Upper lobe of right lung (tissue), 1 donor: ENCODE measurements at places on chromosomes 7 and 10. TPM values are rescaled to one million over a fixed set of nuclear protein-coding genes. Genes with fewer than 3 reads are reported as not detected.
A peak's percentile ranks its signal among the peaks of the same experiment; 100 is the strongest.

GRCh38 chr7:71900556-71900955 is 511.6 kb downstream of the CALN1 start:
- H3K27ac ChIP-seq: no peak overlapping the region
- no peak overlapping the region for H3K4me3 ChIP-seq
- no peak for DNase-seq
- H3K36me3 ChIP-seq: no peaks in the 10 kb centered on the region
- H3K27me3 ChIP-seq: no peaks in the 10 kb centered on the region

GRCh38 chr10:60508831-60509230 is 119.2 kb upstream of the ANK3 start:
- H3K36me3 ChIP-seq: no peaks in the 10 kb centered on the region
- no peak overlapping the region for H3K4me3 ChIP-seq
- H3K27ac ChIP-seq: no peak overlapping the region
- no peak for DNase-seq
- H3K27me3 ChIP-seq: no peaks in the 10 kb centered on the region
- H3K4me1 ChIP-seq: no peaks in the 10 kb centered on the region

DNA sequence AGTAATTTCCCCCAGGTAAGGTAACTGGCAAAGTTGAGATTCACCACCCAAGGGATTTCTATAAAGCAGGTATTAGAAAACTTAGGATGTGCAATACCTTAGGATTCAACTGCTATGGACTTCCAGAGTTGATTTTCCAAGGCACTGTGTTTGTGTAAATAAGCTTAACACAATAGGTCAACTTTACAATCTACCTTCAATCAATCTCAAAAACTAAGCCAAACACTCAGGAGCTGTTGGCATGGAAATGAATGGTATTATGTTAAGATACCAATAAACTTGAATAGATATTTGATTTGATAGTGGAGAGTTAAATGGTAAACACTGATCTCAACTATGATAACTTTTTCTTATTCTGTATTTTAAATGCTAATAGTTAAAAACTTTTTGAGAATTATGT is 762 bp upstream of the SEMA3E start:
- no peak overlapping the region for H3K4me3 ChIP-seq
- no peak for DNase-seq
- H3K27me3 ChIP-seq: no peaks in the 10 kb centered on the region

GRCh38 chr7:151756076-151756731 is 120.7 kb downstream of the PRKAG2 start:
- peaks cover 44% of the 10 kb centered on the region for H3K4me1 ChIP-seq
- H3K36me3 ChIP-seq: no peaks in the 10 kb centered on the region
- H3K4me3 ChIP-seq: no peak overlapping the region

- H3K4me3 ChIP-seq: no peak overlapping the region
- DNase-seq: no peak
- H3K4me1 ChIP-seq: no peaks in the 10 kb centered on the region
- H3K27ac ChIP-seq: no peak overlapping the region
Observed at GRCh38 chr7:116258734-116259133, 48.4 kb downstream of the TES start.

- no peak overlapping the region for H3K27ac ChIP-seq
- H3K4me1 ChIP-seq: no peaks in the 10 kb centered on the region
- H3K27me3 ChIP-seq: no peaks in the 10 kb centered on the region
- no peak overlapping the region for H3K4me3 ChIP-seq
- no peaks in the 10 kb centered on the region for H3K36me3 ChIP-seq
Observed at GRCh38 chr7:147700702-147701101, 889.9 kb upstream of the C7orf33 start.

DNA sequence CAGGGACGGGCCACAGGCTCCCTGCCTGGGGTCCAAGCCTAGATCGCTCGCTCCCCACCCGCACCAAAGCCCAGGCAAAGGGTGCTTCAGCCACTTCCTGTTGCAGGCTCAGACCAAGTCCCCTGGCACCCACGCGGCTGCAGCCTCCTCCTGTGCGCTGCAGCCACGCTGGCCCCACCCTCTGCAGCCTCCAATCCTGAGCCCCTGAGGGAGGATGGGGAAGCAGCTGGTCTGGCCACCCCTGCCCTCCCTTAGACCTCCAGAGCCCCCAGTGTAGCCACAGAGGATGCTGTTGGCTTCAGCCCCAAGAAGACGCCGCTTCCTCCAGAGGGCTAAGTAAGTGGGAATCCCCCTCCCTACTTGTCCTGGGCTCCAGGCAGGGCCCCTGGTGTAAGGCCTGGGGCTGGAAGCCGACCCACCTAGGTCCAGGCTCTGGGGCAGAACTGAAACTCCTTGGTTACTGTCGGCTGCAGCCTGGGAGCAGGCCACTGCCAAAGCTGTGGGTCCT is 9.4 kb downstream of the LIMK1 start:
- H3K36me3 ChIP-seq: peaks cover 6% of the 10 kb centered on the region
- peaks cover 28% of the 10 kb centered on the region for H3K4me1 ChIP-seq
- H3K27me3 ChIP-seq: no peaks in the 10 kb centered on the region
- DNase-seq: peak; percentile 88

GRCh38 chr7:106223156-106223555 is 61.6 kb downstream of the NAMPT start:
- peak overlapping the region; percentile 37 for H3K27ac ChIP-seq
- H3K4me1 ChIP-seq: peaks cover 5% of the 10 kb centered on the region
- H3K4me3 ChIP-seq: no peak overlapping the region

GRCh38 chr7:155236386-155236785 is 61.3 kb upstream of the INSIG1 start:
- H3K27ac ChIP-seq: no peak overlapping the region
- no peaks in the 10 kb centered on the region for H3K27me3 ChIP-seq
- H3K36me3 ChIP-seq: no peaks in the 10 kb centered on the region
- DNase-seq: no peak

DNA sequence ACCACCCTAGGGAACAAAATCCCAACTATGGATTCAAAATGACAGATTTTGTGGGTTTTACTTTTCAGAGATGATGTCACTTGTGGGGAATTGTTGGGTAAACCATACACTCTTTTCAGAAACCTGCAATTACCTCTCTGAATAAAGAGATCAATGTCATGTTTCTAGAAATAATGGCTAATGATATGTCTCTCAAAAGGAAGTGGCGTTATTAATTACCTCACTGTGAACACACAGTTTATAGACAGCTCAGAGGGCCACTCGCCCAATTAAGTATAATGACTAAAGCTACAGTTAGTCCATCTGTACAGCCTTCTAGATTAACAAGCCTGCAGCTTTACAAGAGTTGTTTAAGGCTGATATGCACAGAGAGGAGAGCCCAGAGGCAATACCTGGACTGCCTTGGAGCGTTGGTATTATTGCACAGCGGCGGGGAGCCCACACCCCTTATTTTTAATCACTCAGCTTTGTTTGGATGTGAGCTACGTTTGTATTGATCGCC is 79.5 kb downstream of the RAB11FIP2 start:
- no peak overlapping the region for H3K4me3 ChIP-seq
- no peak for DNase-seq
- H3K27me3 ChIP-seq: no peaks in the 10 kb centered on the region

DNA sequence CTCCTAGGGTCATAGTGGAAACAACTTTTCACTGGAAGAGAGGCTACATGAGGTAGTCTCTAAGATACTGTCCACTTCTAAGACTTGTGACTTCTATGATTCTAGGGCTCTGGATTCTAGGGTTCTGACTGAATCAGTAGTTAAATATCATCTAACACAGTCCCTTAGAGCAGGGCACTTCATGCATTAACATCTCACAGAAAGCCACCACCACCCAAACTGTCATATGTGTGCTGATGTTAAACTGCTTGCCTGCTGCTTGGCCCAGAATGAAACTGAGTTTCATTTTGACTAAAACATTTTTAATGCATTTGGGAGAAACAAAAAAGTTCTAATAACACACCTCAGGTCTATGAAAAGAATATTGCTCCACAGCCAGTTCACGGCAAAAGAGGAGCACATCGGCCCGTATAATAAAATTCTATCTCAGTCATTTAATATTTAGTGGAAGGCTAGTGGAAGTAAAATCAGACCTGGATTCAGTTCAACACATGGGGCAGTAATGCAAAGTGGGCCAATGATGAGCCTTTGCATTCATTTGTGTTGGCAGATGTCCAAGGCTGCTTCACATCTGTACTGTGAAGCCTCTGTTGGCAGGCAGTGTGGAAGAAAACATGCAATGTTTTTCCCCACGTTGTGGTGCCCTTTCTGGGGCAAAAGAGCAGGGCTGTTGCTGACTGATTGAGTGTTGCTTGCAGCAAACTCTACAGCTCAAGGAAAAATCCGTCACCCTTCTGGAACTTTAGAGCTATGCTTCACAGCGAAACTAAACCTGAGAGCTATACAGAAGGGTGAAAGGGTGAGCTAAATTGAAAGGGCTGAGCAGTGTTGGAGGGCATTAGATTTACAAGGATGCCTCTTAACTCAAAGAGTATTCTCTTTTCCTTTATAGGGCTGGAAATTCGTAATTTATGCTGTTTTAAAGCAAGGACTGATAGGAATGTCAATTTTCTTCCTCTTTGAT is 33.5 kb upstream of the AUTS2 start:
- no peak for DNase-seq
- no peak overlapping the region for H3K27ac ChIP-seq
- no peaks in the 10 kb centered on the region for H3K36me3 ChIP-seq
- H3K27me3 ChIP-seq: no peaks in the 10 kb centered on the region
- H3K4me3 ChIP-seq: no peak overlapping the region
- H3K4me1 ChIP-seq: peaks cover 6% of the 10 kb centered on the region

- H3K4me3 ChIP-seq: no peak overlapping the region
- no peak for DNase-seq
- no peak overlapping the region for H3K27ac ChIP-seq
- no peaks in the 10 kb centered on the region for H3K4me1 ChIP-seq
- H3K27me3 ChIP-seq: no peaks in the 10 kb centered on the region
Observed at GRCh38 chr10:75623310-75624093, 192.1 kb downstream of the LRMDA start.

DNA sequence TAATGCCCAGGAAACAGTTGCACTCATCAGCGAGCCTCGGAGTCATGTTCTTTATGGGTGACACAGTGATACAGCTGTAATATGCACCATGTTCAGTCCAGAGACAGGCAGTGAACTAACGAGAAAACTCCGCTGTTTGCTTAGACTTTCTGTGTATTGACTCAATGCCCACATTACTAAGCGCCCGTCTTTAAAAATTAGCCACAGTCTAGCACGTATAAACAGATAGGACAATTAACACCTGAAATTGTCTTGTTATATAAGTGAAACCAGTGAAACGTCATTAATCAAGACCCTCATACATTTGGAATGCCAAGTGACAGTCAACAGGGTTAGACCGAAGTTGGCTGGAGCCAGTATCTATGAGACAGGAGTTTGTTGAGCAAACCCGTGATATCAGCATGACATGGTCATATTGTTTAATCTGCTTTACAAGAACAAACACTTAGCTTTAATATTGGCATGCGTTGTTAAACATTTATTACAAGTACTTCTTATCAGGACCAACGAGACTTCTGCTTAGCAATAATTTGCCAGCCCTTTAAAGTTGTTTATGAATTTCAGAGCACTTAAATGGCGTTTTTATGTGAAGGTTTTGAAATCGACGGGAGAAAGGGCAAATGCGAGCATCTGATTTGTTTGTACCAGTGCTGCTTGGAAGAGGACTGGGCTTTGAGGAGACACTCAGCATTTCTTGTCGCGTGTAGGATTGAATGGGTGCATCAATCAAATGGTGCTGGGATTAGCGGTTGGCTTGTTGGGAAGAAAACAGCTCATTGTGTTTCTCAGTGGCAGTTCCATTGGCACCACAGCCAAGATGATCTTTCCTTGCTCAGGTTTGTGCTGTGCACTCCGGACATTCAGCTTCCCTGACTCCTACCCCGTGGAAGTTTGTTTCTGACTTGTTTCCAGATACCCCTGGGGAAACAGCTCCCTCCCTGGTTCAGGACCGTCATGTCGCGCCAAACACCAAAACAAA is 56.3 kb downstream of the CAMK1D start:
- no peak overlapping the region for H3K4me3 ChIP-seq
- DNase-seq: no peak
- peaks cover 4% of the 10 kb centered on the region for H3K27me3 ChIP-seq
- H3K27ac ChIP-seq: no peak overlapping the region
- no peaks in the 10 kb centered on the region for H3K36me3 ChIP-seq

- H3K27ac ChIP-seq: no peak overlapping the region
- H3K4me3 ChIP-seq: no peak overlapping the region
- no peaks in the 10 kb centered on the region for H3K27me3 ChIP-seq
- DNase-seq: no peak
- H3K36me3 ChIP-seq: no peaks in the 10 kb centered on the region
Observed at GRCh38 chr7:47179812-47180515, 401.9 kb downstream of the TNS3 start.

GRCh38 chr10:52472406-52473146 is 158.5 kb downstream of the DKK1 start:
- H3K27ac ChIP-seq: no peak overlapping the region
- H3K4me1 ChIP-seq: no peaks in the 10 kb centered on the region
- DNase-seq: no peak
- no peak overlapping the region for H3K4me3 ChIP-seq
- H3K27me3 ChIP-seq: no peaks in the 10 kb centered on the region

- no peaks in the 10 kb centered on the region for H3K27me3 ChIP-seq
- no peak overlapping the region for H3K27ac ChIP-seq
- H3K4me3 ChIP-seq: no peak overlapping the region
- DNase-seq: no peak
Observed at GRCh38 chr7:96414931-96415292, 93.0 kb upstream of the SLC25A13 start.

GRCh38 chr10:75827587-75828021 is 396.2 kb downstream of the LRMDA start:
- no peak overlapping the region for H3K27ac ChIP-seq
- no peak for DNase-seq
- no peaks in the 10 kb centered on the region for H3K27me3 ChIP-seq
- no peaks in the 10 kb centered on the region for H3K36me3 ChIP-seq
- H3K4me1 ChIP-seq: no peaks in the 10 kb centered on the region
- H3K4me3 ChIP-seq: no peak overlapping the region

DNA sequence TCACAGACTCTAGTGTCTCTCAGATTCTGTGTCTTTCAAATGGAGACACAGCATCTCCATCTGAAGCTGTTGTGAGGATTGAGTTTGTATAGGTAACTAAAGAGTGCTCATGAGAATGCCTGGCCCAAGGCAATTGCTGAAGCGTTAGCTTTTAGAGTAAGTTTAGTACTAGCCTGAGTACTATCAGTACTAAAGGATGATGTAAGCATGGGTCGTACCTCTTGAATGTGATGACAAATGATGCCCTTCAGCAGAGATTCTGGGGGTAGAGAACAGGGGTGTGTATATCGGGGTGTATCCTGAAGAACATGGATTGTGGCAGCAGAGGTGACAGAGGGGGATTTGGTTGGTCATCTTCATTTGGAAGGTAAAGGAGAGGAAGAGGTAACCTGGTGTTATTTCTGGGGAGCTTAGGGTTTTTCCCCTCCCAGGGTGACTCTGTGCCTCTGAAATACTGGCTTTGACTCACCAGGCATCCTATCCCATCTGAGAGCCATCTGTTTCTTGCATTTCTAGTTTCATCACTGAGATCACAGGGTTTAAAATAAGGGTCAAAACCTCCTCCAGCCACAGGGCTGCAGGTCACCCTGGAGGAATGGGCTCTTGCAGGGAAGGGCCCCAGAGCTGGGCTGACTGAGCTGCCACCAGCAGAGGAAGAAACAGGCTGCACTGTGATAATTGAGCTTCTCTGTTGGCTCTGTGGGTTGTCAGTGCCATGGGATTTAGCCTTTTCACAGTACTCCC is 756.0 kb downstream of the KCNMA1 start:
- no peaks in the 10 kb centered on the region for H3K36me3 ChIP-seq
- H3K27me3 ChIP-seq: peaks cover 4% of the 10 kb centered on the region
- H3K27ac ChIP-seq: no peak overlapping the region
- no peaks in the 10 kb centered on the region for H3K4me1 ChIP-seq
- H3K4me3 ChIP-seq: no peak overlapping the region

Gene UPK3B
- 25.2 TPM for total RNA-seq

Gene IKZF1
- 41.4 TPM for total RNA-seq

Gene GPR85
- 2.9 TPM for total RNA-seq

Gene GRID2IP
- total RNA-seq: 0.46 TPM

Gene TRIM73
- total RNA-seq: 4.4 TPM

Gene CNTNAP2
- total RNA-seq: 0.41 TPM

Gene NEURL1
- 0.64 TPM for total RNA-seq
